ENCODE measurements at places on chromosomes 5 and 9. TPM values are rescaled to one million over a fixed set of nuclear protein-coding genes. Genes with fewer than 3 reads are reported as not detected.

GRCh38 chr5:107805166-107805565 lies 134.4 kb upstream of the EFNA5 start:
- no peak for DNase-seq

GRCh38 chr5:102958481-102959011 lies 161.4 kb downstream of the GIN1 start:
- no peak for DNase-seq

DNA sequence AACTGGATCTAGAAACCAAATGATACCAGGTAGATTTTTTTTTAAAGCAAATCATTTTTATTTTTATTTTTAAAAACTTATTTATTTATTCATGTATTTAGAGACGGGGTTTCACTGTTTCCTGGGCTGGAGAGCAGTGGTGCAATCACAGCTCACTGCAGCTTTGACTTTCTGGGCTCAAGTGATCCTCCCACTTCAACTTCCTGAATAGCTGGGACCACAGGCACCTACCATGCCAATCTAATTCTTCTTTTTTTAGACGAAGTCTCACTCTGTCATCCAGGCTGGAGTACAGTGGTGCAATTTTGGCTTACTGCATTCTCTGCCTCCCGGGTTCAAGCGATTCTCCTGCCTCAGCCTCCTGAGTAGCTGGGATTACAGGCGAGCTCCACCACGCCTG lies 41.3 kb upstream of the CDK20 start:
- DNase-seq: no peak

GRCh38 chr9:127791085-127791484 lies 5.3 kb downstream of the CDK9 start:
- DNase-seq: no peak

DNA sequence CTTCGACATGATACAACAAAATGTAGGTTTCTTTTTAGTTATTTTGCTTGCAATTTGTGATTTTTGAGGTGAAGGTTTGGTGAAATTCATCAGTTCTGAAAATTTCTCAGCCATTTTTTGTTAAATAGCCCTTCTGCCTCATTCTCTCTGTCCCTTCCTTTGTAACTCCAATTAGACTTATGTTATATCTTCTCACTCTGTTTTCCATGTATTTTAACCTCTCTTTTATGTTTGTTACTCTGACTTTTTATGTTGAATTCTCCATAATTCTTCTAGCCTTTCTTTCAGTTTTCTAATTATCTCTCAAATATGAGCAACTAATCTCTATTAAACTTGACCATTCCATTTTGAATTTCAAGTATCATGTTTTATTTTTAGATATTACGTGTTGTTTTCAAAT lies 172.2 kb upstream of the VCAN start:
- DNase-seq: no peak

- no peak for DNase-seq
Observed at GRCh38 chr5:112077180-112077579, 320.2 kb upstream of the NREP start.

- DNase-seq: no peak
Observed at GRCh38 chr5:91638010-91638409, 254.9 kb upstream of the ARRDC3 start.

GRCh38 chr5:34005681-34006080 lies 2.2 kb downstream of the AMACR start:
- no peak for DNase-seq

DNA sequence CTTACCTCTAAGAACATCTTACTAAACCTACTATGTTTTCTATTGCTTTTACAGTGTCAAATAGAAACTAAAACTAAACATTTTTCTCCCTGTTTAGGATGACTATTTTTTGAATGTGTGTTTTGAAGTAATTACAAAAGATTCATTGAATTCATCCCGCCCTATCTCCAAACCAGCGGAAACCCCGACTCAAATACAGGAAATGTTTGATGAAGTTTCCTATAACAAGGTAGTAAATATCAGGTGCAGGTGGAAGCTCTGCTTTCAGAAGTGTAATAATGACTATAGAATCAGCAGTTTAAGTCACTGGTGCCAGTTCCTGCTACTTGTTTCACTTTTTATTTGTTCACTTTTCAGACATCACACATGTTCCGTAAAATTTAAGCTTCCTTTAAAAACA lies 20.0 kb downstream of the ERAP2 start:
- DNase-seq: no peak

- no peak for DNase-seq
Observed at GRCh38 chr9:99058964-99059921, 45.7 kb upstream of the TGFBR1 start.

DNA sequence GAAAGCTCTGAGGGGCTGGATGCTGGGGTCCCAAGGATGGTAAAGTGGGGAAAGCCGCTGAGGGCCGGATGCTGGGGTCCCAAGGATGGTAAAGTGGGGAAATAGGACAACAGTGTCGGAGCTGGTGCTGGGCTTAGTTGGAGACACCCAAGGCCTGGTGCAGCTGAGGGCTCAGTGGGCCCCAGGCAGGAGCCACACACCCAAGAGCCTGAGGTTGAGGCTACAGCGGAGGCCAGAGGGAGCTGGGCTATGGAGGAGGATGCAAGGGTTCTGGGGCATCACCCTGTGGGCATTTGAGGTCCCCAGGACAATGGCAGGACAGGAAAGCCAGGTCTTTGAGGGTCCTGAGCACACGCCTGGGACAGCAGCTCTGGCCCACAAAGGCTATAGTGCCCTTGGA lies 19.1 kb upstream of the SLC9A3 start:
- DNase-seq: peak; percentile 76

The NUTM2F gene
- not detected for total RNA-seq

The DNM1 gene
- 46.5 TPM for total RNA-seq

DNA sequence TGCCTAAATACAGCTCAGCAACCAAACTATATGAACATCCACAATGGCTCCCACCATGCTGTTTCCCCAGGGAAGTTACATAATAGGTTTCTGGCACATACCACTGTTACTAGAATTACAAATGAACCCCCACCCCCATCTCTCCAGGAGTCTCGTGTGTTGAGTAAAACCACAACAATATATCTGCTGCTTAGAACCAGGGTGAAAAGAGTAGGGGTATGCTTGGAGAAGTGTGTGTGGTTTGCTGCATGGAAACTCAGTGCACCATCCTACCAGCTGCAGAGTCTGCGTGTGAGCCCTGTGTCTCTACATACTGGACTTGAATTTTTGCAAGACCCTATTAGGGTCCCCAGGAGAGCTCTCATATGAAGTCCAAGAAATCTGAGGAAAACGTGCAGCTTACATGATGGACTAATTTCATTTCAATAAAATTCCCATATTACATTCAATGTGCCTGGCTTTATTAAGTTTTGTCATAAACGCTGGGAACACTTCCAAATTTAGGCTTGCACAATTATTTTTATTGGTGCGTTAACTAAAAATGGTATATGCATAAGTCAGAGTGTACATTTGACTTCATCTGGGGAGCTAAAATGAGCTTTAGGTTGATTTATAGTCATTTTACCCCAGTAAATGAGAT lies 104.5 kb upstream of the NFIB start:
- no peak for DNase-seq

The PCAT7 gene
- not detected for total RNA-seq

- no peak for DNase-seq
Observed at GRCh38 chr5:76406673-76407072, 3.6 kb downstream of the IQGAP2 start.

The ESM1 gene
- total RNA-seq: 0.19 TPM

DNA sequence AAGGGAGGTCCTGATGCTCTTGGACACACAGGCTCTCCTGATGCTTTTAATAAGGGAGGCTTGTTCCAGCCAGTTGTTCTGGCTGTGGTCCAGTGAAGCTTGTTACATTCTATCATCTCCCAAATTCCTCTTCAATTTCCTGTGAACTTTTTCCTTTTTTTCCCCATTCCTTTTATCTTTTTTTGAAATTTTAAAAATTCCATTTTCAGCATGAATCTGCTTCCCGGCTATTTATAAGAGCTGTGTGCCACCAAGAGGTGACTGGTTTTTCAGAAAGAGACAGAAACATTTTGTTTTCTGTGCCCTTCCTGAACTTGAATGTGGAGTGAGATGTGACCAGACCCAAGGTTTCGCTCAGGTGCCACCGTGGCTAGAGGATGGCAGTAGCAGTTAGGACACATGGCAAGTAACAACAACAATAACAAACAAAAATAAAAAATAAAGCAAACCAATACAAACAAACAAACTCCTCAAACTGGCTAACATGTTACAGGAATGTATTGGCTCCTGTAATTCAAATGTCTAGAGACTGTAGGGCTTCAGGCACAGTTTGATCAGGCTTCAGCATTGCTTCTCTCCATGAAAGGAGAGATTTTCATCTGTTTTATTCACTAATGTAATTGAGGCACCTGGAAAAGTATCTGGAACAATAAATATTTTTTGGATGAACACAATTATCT lies 121.1 kb downstream of the BOD1 start:
- DNase-seq: peak; percentile 75

- no peak for DNase-seq
Observed at GRCh38 chr9:27425827-27426510, 98.1 kb upstream of the IFNK start.

DNA sequence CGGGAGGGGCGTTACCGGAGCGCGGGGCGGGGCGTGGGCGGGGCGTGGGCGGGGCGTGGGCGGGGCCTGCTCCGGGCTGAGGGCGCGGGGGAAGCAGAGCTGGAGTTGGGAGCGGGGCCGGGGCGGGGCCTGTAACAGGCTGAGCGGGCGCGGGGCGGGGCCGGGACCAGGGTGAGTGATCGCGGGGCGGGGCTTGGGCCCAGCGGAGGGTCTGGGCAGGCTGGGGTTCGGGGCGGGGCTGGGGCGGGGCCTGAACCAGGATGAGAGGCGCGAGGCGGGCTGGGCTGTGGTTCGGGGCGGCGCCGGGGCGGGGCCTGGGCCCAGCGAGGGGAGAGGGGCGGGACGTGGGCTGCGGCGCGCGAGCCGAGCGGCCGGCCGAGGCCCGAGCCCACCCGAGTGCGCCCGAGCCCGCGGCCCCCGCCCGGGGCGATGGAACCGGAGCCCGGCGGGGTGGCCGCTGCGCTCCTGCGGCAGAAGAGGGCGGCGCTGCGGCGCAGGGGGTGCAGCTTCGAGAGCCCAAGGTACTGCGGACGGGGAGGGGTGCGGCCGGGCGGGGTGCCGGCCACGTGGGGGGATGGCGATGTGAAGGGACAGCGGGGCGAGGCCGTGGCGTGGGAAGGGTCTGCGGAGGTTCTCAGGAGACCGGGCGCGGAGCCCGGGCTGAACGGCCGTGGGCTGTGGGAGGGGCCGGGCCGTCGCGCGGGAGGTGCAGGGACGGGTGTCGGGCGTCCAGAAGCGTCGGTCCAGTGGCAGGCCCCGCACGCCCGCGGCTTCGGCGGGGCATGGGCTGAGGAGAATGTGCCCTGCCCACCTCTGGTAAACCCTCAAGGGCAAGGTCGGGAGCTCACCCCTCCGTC lies 39.5 kb upstream of the GARNL3 start:
- DNase-seq: peak; percentile 99

GRCh38 chr9:98933185-98933584 lies 10.5 kb upstream of the COL15A1 start:
- DNase-seq: no peak

The FBXO4 gene
- 10.9 TPM for total RNA-seq

The ZNF462 gene
- total RNA-seq: 20.0 TPM

The SPINK6 gene
- not detected for total RNA-seq

The FGF18 gene
- 6.6 TPM for total RNA-seq

DNA sequence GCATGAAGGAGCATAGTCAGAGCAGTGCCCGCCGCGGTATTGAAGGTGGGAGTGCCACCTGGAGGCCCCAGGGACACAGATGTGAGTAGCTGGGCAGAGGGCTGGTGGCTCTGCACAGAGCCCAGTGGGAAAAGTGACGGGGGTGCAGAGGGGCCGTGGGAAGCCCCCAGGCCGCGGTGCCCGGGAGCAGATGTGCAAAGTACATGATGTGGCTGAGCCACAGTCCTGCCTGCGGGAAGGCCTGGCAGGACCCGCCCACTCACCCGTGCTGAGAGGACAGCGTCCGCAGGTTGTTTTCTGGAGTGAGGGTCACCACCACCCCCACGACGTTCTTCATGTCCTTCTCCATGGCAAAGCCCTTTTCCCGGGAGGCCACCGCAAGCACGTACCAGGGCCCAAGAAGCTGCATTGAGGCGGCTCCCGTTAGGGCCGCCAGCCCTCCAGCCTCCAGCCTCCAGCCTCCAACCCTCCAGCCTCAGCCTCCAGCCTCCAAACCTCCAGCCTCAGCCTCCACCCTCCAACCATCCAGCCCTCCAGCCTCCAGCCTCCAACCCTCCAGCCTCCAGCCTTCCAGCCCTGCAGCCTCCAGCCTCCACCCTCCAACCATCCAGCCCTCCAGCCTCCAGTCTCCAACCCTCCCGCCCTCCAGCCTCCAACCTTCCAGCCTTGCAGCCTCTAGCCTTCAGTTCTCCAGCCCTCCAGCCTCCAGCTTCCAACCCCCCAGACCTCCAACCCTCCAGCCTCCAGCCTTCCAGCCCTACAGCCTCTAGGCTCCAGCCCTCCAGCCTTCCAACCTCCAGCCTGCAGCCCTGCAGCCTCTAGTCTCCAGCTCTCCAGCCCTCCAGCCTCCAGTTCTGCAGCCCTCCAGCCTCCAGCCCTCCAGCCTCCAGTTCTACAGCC lies 914 bp downstream of the LCN6 start:
- no peak for DNase-seq

DNA sequence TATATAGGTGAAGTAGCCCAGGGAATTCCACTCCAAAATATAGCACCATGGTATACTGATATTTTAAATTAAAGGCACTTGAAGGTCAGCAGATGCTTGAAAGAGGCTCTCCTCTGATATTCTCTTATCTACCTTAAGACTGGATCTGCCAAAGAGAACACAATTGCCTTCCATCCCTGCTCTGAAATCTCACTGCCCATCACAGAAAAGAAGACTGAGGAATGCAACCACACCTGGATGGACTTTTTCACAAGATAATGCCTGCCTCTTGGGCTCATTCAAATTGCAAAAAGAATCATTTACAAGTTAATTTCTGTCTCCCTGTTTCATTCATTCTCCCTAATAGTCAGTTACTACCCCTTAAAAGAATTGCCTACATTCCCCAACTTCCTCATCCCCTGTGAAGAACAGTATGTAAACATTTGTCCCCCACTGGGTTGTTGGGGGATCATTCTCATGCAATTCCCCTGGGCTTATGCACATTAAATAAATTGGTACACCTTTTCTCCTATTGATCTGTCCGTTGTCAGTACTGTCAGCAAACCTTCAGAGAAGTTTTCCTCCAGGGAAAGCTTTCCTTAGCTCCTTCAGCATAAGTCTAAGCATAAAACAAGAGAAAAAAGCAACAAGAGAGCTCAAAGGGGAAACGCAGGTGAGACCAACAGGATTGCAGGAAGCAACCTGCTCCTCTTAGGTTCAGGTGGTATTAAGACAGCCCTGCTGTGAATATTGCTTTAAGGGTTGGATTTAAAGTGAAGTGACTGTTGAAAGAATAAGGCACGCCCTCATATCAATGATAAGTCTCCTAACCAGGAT lies 171.4 kb upstream of the SLC30A5 start:
- DNase-seq: no peak

The NRARP gene
- 5.6 TPM for total RNA-seq

GRCh38 chr9:125890826-125891225 lies 143.7 kb downstream of the PBX3 start:
- DNase-seq: no peak

The ADRA1B gene
- total RNA-seq: 8.0 TPM

The NSMF gene
- 47.6 TPM for total RNA-seq

GRCh38 chr5:146334074-146334533 lies 4.5 kb upstream of the POU4F3 start:
- no peak for DNase-seq

The TLR4 gene
- 31.3 TPM for total RNA-seq

- DNase-seq: no peak
Observed at GRCh38 chr9:24073007-24073592, 247.1 kb upstream of the ELAVL2 start.

GRCh38 chr5:84718377-84718776 lies 333.7 kb upstream of the EDIL3 start:
- no peak for DNase-seq

GRCh38 chr5:179668391-179668790 lies 12.4 kb downstream of the CBY3 start:
- no peak for DNase-seq

GRCh38 chr5:52910071-52910470 lies 79.1 kb upstream of the ITGA2 start:
- DNase-seq: no peak
